Spinal cord (tissue), 10 donors: ENCODE measurements at places on chromosomes 11 and 22.

GRCh38 chr11:59358595-59358994 lies at the start of gene OR5AN1:
Gene OR5AN1, plus strand, starts transcription at chr11:59358895. Its CDS starts 5,564 bp downstream, at chr11:59364459.
- DNase-seq: no peak

GRCh38 chr22:33844273-33844672 lies 76.0 kb downstream of the LARGE1 start:
- DNase-seq: no peak

GRCh38 chr11:117039900-117040299 lies 58.3 kb downstream of the SIK3 start:
- DNase-seq: no peak

DNA sequence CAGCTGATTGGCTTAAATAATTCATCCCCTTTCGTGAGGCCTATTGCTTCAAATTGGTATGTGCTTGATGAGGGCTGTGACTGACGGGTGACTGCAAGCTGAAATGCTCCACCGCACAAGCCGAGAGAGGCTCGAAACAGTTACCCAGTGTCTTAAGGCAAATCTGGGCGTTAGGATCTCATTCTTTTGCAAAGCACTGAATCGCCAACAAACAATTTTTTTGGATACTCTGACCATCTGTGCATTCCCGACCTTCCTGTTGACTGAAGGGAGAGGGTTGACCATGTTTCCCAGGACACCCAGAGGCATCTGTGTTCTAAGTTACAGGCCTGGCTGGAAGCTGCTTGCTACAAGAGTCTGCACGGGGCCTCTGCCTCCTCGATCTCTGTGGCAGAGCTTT lies 32.1 kb downstream of the CACNG2 start:
- DNase-seq: no peak

DNA sequence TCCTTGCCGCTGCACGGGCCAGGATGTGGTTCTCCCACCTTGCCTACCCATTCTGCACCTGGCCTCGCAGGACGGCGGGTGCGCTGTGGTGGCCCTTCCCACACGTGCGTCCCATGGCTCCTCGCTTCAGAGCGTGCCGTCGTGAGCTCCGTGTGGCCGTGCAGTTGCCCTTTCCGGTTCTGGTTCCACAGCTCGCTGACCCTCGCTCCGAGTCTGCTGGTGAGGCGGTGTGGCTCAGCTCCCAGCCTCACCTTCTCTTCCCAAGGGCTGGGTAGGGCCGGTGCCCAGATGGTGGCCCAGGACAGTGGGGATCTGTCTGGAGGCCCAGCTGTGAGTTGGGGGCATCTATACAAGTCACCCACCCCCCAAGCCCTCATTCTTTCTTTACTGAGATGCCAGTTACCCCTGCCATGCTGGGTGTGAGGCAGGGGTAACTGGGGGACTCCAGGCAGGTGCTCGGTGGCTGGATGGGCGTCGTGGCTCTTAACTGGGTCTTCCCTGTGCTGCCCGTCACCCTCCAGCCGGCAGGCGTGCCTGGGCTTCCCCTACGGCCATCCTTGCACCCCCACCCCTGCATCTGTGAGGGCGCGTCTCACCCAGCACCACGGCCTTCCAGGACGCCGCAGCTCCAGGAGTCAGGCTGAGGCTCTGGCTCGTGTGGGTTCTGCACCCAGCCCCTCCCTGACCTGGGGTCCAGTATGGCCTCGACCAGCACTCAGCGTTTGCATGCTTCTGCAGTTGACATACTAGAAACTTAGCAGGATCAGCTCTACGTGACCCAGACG lies 395.2 kb downstream of the TBC1D22A start:
- no peak for DNase-seq

DNA sequence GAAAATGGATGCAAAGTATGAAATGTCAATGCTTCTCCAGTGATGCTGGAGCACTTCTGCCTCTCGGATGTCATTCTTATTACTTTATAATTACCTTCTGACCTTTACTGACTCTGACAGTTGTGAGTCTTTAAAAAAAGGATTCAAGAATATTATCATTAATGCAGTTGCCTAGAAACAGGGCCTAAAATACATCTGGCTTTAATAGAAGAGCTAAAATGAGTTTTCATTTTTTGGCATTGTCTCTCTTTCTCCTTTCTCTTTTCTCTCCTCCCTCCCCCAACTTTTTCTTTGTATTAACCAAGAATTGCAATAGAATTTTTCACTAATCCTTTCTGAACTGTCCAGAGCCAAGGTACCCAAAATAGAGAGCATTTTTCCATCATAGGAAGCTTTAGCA lies 45.9 kb downstream of the FDX1 start:
- no peak for DNase-seq

DNA sequence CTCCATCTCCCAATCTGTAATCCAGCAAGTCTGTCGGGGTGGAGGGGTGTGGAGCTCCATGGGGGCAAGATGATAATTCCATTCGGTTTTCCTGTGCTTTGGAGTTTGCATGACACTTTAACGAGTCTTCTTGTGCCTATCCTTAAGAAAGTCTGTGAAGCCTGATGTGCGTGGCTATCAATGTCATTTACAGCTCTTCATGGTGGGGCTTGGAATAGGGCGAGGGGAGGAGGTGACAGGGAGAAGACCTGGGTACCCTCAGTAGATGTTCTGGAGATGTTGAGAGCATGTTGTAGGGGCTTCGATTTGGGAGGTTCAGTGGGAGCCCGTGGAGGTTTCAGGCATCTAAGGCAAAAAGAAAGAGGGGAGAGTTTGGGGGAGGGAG lies 579 bp upstream of the PHLDB1 start:
- no peak for DNase-seq

- DNase-seq: no peak
These were observed 29.9 kb downstream of the ARVCF start for GRCh38 chr22:19986410-19987341.

DNA sequence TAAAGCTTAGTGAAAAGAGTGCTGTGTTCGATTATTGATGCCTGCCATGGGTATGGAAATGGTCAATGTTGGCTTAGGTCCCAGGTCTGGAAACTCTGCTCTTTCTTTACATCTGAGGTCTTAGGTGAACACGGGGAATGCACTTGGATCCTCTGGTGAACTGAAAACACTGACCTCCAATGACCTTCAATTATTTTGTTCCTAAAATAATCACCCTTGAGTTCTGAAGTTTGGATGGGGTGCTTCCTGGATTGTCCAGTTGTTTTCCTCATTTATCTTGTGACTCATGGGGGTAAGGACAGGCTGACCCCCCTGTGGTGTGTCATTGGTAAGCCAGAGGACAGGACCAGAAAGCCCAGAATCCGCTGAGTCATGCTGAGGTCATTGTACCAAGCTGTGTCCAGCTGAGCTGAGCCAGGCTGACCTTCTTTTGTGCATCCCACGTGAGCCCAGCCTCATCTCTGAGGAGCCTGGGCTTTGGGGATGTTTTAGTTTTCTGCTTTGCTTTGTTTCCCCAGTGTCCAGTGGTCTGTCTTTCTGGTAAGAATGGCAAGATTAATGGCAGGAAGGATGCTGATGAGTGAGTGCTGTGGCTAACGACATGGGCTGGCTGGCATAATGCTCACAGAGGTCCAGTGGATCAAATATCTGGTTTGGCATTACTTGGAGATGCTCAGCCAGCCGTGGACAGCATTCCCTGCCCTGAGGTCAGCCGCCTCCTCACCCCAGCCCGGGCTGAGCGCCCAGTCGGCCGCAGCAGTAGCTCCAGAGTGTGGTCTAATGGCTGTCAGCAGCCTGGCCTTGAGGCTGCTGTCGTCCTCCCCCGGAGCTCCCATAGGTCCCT lies 35.6 kb downstream of the AMPD3 start:
- DNase-seq: peak; percentile 46

GRCh38 chr11:82080160-82080559 lies 653.5 kb downstream of the FAM181B start:
- DNase-seq: no peak
